ENCODE measurements at places on chromosomes 5 and 9.

GRCh38 chr5:96344678-96345577 is 88.1 kb downstream of the PCSK1 start:
- DNase-seq = peak; percentile 66

DNA sequence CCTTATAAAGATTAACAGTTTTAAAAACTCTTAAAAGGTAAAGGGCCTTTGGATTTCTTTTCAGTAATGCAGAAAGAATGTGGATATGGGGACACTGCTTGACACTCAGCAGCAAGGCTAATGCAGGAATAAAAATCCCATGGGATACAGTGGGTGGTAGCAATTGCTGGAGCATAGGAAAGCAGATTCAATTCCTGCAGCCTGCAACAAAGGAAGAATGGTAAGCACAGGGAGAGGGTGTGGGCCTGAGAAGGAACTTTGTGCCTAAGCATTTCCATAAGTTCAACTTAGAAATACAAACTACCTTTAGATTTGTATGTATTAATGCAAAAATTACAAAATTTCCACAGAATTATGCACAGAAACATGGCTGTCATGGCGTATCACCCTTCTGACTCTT is 65.8 kb upstream of the CDK5RAP2 start:
- no peak for DNase-seq

- DNase-seq = peak; percentile 6
These were observed at the start of gene RGS7BP for GRCh38 chr5:64505769-64506566. TSS of gene RGS7BP (plus strand) at chr5:64506015. CDS start at chr5:64506625, 610 bp downstream.

DNA sequence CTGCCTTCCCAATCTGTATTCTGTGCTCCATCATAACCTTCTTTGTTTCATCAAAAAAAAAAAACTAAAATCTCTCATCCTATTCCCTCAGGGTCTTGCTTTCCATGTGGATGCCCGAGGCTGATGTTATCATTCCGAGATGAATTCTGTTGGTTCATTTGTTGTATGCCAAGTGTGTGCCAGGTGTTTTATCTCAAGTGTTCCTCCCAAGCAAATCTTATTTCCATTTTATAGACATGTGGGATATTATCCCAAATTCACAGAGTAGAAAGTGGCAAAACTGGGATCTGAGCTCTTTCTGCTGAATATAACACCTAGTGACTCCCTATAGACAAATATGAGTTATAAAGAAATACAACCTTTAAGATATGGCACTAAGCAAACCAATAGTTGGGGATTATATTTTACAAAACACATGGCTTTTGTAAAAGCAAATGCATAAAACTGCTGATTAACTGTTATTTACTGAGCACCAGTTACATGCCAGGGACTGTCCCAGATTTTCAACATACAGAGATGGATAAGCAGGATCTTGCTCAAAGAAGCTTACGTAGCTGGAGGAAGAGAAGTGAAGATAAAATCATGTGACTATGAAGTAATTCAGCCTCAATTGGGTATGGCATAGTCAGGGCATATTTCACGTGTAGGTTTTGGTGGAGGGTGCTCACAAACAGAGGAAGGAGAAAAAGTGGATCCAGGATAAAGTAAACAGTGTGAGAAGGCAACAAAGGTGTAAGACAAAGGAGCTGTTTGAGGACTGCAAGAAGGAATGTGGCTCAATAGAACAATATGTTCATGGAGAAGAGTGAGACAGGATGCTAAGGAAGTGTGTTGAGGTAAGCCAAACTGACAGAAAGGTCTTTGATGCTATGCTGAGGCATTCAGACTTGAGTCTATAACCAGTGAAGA is 143.3 kb upstream of the ADAMTSL1 start:
- DNase-seq = no peak

DNA sequence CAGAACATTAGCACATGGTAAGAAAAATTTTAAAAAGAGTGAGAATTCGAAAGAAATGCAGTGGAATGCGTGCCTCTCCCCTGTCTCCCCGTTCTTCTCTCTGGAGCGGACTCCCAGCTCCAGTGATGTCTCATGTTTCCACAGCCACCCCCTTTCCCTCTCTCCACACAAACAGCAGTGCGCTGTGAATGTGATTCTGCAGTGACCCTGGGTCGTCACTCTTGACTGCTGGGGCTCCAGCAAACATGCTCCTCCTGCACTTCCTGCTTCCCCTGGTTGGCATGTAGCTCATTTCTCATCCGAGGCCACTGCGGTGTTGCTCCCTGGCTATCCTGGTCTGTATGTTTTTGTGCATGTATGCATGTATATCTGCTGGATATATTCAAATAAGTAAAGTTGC is 13.3 kb downstream of the PHF2 start:
- DNase-seq = no peak

DNA sequence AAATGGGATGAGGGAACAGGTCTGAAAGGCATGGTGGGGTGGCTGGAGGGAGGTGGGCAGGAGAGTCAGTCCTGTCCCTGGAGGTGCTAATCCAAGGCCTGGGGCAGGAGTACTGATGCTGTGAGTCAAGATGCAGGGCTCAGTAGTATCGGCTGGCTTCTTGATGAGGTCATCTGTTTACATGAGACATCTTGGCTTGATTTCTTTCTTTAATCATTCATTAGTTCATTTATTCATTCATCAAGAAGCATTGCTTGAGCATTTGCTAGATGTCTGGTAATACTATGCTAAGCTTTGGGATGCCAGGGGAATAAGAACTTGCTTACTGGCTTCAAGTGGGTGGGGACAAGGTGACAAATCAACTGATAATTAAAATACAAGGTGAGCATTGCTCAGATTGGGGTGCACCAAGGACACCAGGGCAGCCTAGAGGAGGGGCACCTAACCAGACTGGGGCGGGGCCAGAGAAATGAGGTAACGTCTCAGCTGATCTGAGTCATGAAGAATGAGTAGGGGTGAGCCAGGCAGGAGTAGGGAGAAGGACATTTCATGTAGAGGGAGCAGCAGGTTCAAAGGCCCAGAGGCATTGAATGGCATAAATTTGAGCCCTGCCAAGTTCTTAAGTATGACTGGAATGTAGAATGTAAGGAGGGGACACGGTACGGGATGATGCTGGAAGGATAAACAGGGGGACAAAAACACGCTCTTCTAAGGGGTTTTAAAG is 88.8 kb downstream of the EGFLAM start:
- DNase-seq = no peak

- no peak for DNase-seq
These were observed 166.0 kb downstream of the COL23A1 start for GRCh38 chr5:178423901-178424809.

GRCh38 chr5:114314061-114314460 is 47.8 kb upstream of the KCNN2 start:
- DNase-seq = no peak

- DNase-seq = no peak
These were observed 11.7 kb upstream of the UGT3A2 start for GRCh38 chr5:36078430-36078829.

DNA sequence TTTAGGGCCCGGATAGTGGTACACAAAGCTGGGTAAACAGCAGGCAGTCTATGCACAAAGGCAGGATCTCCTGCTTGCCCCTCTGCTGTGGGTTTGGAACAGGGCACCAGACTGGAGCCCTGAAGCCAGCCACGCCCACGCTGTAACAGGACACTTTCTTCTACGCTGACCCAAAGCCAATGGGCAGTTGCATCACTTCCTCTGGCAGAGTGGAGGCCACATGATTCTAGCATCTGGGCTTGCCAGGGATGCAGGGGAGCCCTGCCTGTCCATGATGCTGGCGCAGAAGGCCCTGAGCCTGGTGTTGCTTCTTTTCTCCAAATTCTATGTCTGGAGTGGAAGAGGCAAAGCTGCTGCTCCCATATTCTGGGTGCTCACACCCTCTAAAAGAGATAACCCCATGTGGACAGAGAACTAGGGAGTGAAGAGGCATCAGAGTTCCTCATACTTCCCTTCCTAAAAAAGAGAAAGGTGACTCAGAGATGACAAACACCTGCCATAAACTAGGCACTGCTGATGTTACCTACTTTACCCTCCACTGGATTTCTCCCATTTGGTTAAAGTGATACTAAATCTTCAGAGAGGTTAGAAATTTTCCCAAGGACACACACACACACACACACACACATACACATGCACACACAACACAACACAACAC is 260.3 kb upstream of the KLF4 start:
- no peak for DNase-seq

GRCh38 chr5:115459855-115460341 is 84.7 kb downstream of the FEM1C start:
- DNase-seq = no peak

GRCh38 chr5:107444300-107444699 is 226.4 kb downstream of the EFNA5 start:
- no peak for DNase-seq

DNA sequence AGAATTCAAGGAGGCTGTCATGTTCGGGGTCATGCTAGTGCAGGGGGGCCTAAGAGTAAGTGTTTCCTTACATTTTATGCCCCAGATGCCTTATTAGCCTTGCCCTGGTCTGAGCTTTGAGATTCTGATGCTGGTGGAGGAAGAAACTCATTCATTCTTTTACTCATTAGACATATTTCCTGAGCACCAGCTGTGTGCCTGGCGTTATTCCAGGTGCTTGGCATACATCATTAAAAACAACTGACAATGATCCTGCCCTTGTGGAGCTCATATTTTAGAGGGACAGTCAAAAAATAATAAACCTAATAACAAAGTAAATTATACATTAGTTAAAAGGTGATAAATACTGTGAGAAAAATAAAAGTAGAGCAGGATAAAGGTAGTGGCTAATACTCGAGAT is 138.9 kb upstream of the SGCD start:
- DNase-seq = no peak

- DNase-seq = no peak
These were observed 299.7 kb downstream of the IZUMO3 start for GRCh38 chr9:24245988-24246387.

DNA sequence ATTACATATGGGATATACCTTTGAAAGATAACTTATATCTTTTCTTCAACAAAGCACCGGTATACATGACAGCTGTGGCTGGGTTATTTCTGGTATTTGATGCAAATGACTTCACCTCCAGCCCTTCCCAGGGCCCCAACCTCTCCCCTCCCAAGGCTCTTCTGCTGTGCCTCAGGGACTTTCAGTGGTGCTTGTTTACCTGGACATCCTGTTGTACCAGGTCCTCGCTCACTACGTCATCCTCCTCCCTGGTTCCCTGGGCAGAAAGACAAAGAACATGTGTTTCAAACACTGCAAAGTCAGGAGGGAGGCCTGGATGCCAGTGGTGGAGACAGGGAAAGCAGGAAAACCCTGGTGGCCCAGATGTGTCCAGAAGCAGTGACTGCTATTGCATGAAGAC is 23.4 kb downstream of the ANXA6 start:
- DNase-seq = no peak

DNA sequence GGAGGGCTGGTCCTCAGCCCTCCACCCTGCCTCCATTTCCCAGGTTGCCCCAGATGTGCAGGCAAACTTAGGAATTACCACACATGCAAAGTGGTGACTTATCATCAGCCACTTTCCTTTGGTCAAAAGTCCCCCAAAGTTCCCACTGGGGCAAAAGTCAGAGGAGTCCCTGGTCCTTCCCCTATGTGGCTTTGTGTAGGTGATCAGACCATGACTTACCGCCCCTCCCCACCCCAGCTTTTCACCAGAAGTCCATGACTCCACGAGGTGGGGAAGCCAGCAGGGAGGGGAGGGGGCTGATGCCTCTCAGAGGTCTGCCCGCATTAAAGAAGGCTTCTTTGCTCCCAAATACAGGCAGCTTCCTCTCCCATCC is 5.8 kb downstream of the TRAF1 start:
- DNase-seq = no peak

GRCh38 chr9:21395778-21396717 is 10.8 kb upstream of the IFNA2 start:
- DNase-seq = peak; percentile 10

- no peak for DNase-seq
These were observed 139.5 kb downstream of the SAXO1 start for GRCh38 chr9:18893491-18893890.
